T-helper 2 cell treated with Interferon-gamma antibody and Interleukin-4, amounts not matched to agents 5 μg/mL and 100 μg/mL, for 36 hours (primary cell): ENCODE measurements at places on chromosomes 7 and 10.

GRCh38 chr7:234051-234707 is 41.8 kb downstream of the FAM20C start:
- DNase-seq: no peak
- H3K36me3 ChIP-seq: no peaks in the 10 kb centered on the region
- H3K4me3 ChIP-seq: no peak overlapping the region
- no peak overlapping the region for H3K27ac ChIP-seq
- H3K27me3 ChIP-seq: no peaks in the 10 kb centered on the region
- H3K4me1 ChIP-seq: no peaks in the 10 kb centered on the region

DNA sequence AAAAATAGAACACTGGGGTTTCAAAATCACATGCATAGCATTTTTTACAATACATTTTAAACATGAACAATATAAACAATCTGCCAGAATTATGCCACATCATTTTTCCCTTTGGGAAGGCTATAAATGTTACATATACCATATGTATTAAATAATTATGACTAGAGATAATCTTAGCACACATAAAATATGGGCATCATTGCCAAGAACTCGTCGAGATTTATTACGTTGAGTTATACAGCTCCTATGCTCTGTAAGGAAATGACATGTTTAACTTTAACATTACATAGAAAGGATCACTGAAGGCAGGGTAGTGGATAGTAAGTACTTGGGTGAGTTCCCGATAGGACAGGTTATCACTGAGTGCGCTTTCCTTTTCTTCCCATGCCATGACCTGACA is 267.8 kb downstream of the PARD3 start:
- no peak overlapping the region for H3K4me3 ChIP-seq
- no peaks in the 10 kb centered on the region for H3K4me1 ChIP-seq
- DNase-seq: no peak
- no peaks in the 10 kb centered on the region for H3K27me3 ChIP-seq

DNA sequence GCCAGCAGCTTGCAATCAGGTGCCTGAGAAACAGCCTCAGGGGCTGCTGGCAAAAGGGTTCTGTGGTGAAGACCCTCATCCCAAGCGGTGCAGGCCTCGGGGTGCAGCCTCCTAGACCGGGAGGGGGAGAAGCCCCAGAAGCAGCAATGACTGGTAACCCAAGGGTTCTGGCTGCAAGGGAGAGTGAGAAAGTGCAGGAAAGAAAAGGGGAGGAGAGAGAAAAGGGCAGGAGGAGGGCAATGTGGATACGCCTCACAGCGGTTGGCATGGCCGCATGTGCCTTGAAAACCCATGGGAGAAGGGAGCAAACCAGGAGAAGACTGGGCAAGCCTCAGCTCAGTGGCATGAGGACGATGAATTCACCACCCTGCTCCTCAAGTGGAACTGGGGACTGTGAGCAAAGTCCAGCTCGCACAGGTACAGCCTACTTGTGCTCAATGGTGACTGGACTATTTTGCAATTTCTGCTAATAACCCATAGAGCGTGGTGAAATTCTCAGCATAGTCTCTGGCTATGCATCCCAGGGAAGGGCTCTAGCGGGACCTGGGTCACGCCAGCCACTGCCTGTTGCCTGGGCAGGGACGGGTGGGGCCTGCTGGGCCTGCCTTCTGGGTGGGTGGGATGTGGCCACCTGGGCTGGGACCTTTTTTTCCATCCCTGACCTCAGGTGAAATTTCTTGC is 6.2 kb downstream of the CLRN3 start:
- peaks cover under 1% of the 10 kb centered on the region for H3K27me3 ChIP-seq
- H3K4me1 ChIP-seq: no peaks in the 10 kb centered on the region
- H3K36me3 ChIP-seq: no peaks in the 10 kb centered on the region

DNA sequence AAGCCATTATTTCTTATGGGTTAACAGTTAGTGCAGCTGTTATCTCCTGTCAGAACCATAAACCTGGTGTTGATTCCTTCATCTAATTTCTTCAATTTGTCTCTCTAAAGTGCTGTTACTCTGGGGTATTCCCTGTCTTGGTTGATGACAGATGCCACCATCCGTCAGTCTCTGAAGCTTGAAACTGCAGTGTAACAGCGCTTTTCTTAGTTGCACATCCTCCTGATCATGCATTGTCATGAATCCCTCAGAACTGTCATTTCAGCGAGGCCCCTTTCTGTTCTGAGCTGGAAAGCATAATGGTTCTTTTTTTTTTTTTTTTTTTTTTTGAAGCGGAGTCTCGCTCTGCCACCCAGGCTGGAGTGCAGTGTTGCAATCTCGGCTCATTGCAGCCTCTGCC is 193.9 kb downstream of the SDK1 start:
- H3K27me3 ChIP-seq: no peaks in the 10 kb centered on the region
- no peak overlapping the region for H3K27ac ChIP-seq
- peaks cover 8% of the 10 kb centered on the region for H3K4me1 ChIP-seq
- H3K36me3 ChIP-seq: no peaks in the 10 kb centered on the region

DNA sequence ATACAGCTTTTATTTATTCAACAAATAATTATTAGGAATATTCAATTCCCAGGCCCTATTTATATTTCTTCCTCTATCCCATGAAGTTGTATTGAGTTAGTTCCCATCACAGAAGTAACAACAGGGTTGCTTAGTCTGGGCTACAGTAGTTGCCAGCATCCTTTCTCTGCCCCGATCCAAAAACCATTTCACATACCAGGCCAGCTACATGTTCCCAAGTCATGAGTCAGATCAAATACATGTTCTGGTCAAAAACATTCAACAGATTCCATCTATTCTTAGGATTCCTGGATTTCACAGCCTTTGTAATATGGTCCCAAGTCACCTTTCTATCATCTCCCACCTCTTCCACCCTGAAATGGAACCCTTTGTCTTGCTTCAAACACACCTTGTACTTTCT is 91.6 kb downstream of the RAB11FIP2 start:
- H3K27ac ChIP-seq: no peak overlapping the region
- H3K4me3 ChIP-seq: no peak overlapping the region
- H3K27me3 ChIP-seq: peaks cover 11% of the 10 kb centered on the region
- no peaks in the 10 kb centered on the region for H3K36me3 ChIP-seq

GRCh38 chr10:127132451-127132850 is 63.9 kb downstream of the INSYN2A start:
- no peaks in the 10 kb centered on the region for H3K4me1 ChIP-seq
- no peaks in the 10 kb centered on the region for H3K27me3 ChIP-seq
- no peak overlapping the region for H3K4me3 ChIP-seq
- H3K27ac ChIP-seq: no peak overlapping the region
- no peaks in the 10 kb centered on the region for H3K36me3 ChIP-seq
- DNase-seq: no peak

- H3K27ac ChIP-seq: no peak overlapping the region
- H3K36me3 ChIP-seq: no peaks in the 10 kb centered on the region
- no peaks in the 10 kb centered on the region for H3K4me1 ChIP-seq
- H3K27me3 ChIP-seq: no peaks in the 10 kb centered on the region
- DNase-seq: no peak
- no peak overlapping the region for H3K4me3 ChIP-seq
These were observed 158.0 kb downstream of the HDAC9 start for GRCh38 chr7:18653381-18654155.

DNA sequence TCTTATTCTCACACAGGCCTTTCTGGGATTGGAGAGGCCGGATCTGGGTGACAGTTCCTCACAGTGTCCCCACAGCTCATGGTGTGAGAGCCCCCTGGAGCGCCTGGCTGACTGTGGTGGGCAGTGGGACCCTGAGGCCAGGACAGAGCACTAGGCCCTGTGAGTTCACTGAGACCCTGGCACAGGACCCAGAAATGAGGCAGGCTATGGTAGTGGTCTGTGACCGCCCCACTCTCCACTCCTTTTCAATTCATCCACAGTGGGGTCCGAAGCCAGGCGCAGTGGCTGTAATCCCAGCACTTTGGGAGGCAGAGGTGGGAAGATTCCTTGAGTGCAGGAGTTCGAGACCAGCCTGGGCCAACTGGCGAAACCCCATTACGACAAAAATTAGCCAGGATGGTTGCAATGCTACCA is 95.9 kb upstream of the TNRC18 start:
- no peak overlapping the region for H3K4me3 ChIP-seq
- H3K4me1 ChIP-seq: peaks cover 3% of the 10 kb centered on the region
- H3K27ac ChIP-seq: no peak overlapping the region
- H3K36me3 ChIP-seq: peaks cover 8% of the 10 kb centered on the region
- H3K27me3 ChIP-seq: no peaks in the 10 kb centered on the region

DNA sequence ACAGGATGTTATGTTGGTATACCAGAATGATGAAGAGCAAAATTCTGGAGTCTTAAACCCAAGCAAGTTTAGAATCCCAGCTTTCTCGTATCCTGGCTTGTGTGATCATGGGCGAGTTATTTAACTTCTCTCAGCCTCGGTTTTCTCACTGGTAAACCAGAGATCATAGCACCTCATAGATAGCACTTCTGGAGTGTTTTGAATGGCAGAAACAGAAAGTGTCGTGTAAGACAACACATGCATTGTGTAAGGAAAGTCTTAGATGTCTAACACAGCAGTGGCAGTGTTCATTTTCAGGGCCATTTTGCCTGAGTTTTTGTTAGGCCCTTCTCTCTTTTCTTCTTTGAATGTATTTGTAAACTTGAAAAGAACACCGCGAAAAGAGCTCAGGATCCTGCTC is 465.1 kb downstream of the AUTS2 start:
- H3K4me3 ChIP-seq: no peak overlapping the region
- H3K4me1 ChIP-seq: peaks cover 3% of the 10 kb centered on the region
- H3K27ac ChIP-seq: no peak overlapping the region
- H3K27me3 ChIP-seq: no peaks in the 10 kb centered on the region

- H3K27me3 ChIP-seq: no peaks in the 10 kb centered on the region
- no peak overlapping the region for H3K4me3 ChIP-seq
- no peak for DNase-seq
- H3K4me1 ChIP-seq: no peaks in the 10 kb centered on the region
These were observed 99.0 kb downstream of the PDE1C start for GRCh38 chr7:31971049-31971667.

DNA sequence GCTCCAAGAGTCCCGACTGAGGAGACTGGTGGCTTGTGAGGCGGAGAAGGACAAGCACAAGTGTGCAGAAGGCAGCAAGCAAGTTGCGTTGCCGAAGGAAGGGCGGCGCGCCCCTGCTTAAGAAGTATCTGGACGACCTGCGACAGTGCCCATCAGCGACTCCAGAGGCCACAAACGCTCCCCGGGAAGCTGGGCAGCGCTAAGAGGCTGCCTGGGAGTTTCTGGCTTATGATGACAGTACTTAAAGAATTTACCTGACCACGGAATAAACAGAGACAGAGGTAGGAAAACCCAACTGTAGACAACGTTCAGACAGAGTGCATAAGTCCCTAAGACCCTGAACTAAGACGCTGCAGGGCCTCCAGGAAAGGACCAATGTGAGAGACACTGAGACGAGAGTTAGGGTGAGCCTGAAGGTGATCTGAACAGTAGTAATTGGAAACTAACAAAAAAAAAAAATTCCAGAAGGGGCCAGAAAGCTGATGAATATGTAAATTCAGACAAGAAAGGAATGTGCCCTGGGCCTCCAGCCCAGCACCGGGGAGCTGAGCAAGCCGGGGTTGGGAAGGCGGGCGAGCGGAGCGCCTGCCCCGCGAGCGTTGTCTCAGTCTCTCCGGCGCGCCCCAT is 1.0 kb downstream of the OSBPL3 start:
- H3K4me1 ChIP-seq: peaks cover 56% of the 10 kb centered on the region
- peaks cover 3% of the 10 kb centered on the region for H3K27me3 ChIP-seq
- peak overlapping the region; percentile 84 for H3K4me3 ChIP-seq
- no peak for DNase-seq
- H3K36me3 ChIP-seq: peaks cover 35% of the 10 kb centered on the region

DNA sequence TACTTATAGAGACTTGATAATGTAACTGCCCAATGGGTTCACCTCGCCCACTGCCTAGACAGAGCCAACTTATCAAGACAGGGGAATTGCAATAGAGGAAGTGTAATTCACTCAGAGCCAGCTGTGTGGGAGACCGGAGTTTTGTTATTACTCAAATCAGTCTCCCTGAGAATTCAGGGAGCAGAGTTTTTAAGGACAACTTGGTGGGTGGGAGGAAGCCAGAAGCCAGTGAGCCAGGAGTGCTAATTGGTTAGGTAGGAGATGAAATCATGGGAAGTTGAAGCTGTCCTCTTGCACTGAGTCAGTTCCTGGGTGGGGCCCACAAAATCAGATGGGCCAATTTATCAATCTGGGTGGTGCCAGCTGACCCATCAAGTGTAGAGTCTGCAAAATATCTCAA is 20.1 kb upstream of the C7orf33 start:
- no peaks in the 10 kb centered on the region for H3K36me3 ChIP-seq
- no peak overlapping the region for H3K4me3 ChIP-seq
- peaks cover 27% of the 10 kb centered on the region for H3K27me3 ChIP-seq
- no peak overlapping the region for H3K27ac ChIP-seq
- peaks cover 10% of the 10 kb centered on the region for H3K4me1 ChIP-seq

DNA sequence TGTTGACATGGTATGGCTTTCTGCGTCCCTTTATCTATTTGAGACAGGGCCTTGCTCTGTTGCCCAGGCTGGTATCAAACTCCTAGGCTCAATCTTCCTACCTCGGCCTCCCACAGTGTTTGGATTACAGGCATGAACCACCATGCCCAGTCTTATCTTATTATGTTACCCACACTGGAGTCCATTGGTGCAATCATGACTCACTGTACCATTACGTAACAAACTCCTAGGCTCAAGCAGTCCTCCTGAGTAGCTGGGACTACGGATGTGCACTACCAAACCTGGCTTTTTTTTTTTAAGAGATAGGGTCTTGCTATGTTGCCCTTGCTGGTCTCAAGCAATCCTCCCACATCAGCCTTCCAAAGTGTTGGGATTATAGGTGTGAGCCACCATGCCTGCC is 66.7 kb downstream of the CCDC3 start:
- peaks cover 12% of the 10 kb centered on the region for H3K27me3 ChIP-seq
- no peaks in the 10 kb centered on the region for H3K4me1 ChIP-seq
- no peak overlapping the region for H3K27ac ChIP-seq
- no peak overlapping the region for H3K4me3 ChIP-seq
- DNase-seq: no peak

DNA sequence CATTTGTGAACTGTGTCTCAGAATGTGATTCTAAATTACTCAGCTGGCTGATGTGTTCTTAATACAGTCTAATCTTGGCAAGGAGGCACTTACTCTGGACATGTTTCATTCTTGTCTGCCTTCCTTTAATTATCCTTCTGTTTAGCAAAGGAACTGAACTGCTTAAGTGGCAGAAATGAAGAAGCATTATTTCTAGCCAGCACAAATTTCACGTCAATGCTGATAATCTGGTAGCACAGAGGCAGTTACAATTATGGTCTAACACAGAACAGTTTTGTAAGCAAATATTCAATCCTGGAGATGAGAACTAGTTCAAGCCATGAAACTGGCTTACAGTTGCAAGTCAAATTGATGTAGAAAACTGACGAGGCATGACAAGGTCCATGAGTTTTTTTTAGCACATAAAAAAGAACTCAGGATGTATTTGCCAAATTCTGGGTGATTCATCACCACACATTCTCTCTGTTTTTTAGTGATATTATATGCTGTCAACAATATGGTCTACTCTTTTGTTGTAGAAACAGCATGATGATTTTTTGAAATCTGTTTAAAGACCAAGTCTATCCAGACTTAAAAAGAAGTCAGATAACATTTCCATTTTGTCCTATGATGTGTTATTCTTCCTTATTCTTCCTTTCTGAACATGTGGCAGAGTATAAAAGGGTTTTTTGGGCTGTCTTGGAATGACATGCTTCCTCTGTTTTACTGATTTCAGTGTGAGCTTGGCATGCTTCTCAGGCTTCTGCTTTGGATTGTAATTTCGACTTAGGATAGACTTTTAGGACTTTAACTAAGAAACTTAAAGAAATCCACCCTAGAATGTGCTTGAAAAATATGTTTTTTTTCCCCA is 154.8 kb downstream of the DNAJB9 start:
- no peak overlapping the region for H3K4me3 ChIP-seq
- peaks cover 3% of the 10 kb centered on the region for H3K27me3 ChIP-seq
- no peak overlapping the region for H3K27ac ChIP-seq
- no peak for DNase-seq
- H3K4me1 ChIP-seq: no peaks in the 10 kb centered on the region
